ENCODE measurements at places on chromosomes 2 and 18.

GRCh38 chr2:205086662-205087061 is 541.4 kb downstream of the PARD3B start:
- ATAC-seq = no peak

GRCh38 chr2:2263196-2263829 is 67.8 kb downstream of the MYT1L start:
- no peak for ATAC-seq

DNA sequence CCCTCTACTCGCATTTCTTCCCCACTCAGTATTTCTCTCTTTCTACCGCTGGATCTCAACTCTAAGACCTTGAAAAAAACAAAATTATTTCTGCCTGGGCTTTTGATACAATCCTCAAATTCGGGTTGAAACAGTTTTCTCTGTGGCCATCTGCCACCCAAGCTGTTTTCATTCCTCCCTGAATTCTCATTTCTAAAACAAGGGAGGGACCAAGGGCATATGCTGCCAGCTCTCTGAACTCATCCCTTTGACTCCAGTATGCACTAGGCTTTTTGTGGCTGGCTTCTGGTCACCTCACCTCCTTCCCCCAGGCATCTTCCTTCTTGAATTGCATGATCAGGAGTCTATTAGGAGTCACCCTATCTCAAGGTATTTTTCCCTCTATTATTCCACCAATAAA is 49.5 kb downstream of the CCDC148 start:
- ATAC-seq = no peak

- no peak for ATAC-seq
Observed at GRCh38 chr2:179234658-179235240, 29.9 kb downstream of the SESTD1 start.

GRCh38 chr2:170350929-170351826 is 173.2 kb downstream of the MYO3B start:
- no peak for ATAC-seq

DNA sequence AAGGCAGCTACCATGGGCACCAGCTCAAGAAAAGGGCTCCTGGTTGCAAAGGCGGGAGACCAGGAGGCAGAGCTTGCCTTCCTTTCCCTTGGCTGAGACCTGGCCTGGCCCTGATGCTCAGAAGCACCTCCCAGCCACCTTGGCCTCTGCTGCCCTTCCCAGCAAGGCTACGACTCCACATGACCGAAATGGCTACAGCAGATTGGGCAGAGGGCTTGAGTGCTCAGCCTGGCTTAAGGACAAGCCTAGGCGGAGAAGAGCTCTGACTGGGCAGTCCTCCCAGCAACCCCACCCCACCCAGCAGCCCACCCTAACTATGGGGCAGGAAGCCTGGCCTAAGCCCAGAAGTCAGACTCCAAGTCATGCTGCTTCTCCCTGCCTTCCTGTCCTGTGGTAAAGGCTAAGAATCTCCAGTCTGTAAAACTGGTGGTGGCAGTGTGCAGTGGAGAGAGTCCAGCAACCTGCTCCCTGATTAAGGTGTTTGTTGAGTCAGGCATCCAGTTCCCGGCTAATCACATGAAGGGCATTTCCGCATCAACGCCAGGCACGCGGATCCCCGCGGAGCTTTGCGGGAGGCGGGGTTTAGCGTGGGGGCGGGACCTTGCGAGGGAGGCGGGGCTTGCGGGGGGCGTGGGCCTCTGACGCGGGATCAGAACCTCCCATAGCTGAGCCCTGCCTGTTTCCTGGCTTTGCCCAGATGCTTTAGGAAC is 256.0 kb downstream of the BCL11A start:
- no peak for ATAC-seq

DNA sequence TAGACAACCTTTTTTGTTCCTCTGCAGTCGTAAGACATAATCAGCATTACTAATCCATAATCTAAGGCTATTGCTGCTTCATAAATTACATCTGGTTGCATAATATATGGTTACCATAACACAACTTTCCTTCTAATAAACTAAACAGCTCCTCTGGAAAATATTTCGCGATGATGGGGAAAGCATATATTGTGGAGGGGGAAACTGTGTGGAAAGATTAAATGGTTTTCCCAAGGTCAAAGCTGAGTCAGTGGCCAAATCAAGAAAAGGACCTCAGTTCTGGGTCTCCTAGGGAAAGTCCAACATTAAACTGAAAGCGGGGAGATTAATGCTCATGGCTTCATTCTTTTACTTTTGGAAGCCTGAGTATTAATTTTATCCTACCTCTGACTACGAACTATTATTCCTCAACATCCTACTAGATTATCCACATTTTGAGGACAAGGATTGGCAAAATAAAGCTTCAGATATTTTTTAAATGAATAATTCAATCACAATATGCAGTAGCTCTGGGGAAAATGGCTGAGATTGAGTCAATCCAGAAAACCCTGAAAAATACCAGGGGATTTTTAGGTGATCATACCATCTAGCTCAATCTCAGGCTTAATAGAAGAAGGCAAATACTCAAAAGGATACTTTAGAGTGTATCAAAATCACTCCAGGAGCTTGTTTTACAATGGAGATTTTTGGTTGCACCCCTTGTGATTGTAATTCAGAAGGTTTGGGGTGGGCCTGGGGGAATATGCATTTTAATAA is 33.8 kb upstream of the STK17B start:
- peak; percentile 27 for ATAC-seq

DNA sequence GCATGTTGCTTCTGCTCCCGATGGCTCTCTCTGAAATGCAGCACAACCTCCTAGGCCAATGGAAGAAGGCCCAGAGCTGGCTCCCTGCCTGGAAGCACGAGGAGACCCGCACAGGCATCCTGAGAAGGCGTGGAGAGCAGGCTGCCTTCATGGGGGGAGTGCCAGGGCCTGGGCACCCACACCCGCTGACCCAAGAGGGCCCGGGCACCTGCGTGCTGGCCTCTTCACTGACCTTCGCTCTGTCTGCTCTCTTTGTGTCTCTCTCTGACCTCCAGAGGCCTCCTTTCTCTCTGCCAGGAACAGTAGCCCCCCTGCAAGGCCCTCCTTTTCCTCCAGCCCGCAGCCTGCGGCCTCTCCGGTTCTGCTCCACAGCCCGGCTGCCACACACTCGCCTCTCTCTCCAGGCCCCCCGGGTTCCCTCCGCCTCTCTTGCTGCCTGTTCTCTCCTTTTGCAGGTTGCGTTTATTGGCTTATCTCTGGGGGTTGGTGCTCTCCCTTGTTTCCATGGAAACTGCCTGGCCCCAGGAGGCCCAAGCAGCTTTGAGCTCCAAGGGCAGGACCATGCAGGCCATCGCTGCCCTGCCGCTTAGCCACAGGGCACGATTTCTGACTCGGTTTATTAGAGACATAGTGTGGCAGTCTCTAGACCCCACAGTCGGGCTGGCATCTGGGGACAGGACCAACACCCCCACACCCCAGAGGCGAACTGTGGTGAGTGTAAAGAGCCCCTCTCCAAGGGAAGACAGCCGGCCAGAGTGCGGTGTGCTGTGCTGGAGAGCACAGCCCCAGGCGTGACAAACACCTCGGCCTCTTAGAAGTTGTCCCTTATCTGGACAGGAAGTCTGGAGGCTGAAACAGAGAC is 1.7 kb downstream of the MZT2B start:
- no peak for ATAC-seq

- ATAC-seq = no peak
Observed at GRCh38 chr2:226130192-226130591, 669.4 kb downstream of the IRS1 start.

DNA sequence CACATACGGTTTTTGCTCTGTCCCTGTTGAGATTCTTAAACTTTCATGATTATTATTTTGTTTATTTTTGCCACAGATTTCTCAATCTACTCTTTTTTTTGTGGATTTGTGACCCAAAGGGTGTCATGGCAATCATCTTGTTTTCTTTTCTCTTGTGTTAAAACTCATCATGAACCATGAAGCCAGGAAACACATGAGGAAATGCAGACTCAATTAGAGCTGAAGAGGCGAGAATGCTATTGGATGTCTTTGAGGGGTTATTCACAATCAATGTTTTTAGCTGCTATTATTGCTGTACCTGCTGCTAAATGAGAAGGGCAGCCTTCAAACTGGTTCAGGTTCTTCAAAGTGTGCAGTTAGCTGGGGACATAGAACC is 99.5 kb upstream of the MMADHC start:
- no peak for ATAC-seq

DNA sequence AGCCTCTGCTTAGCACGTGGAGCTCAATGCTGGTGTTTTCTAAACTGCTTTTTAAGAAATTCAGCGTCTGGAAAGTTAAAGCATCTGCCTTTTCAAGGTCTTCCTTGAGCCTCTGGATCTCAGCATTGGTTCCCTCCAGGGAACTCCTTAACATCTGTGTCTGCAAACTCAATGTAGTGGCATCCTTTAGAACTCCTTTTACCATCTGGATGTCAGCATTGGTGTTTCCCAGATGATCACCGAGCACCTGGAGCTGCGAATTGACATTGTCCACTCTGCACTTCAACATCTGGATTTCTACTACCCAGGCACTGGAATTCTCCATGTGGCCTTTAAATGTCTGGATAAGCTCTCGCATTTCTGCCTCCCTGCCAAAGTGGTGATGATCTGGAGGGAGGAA is 3.7 kb downstream of the CLEC4F start:
- no peak for ATAC-seq

- ATAC-seq = no peak
Observed at GRCh38 chr2:177902395-177903163, 170.0 kb downstream of the PDE11A start.

DNA sequence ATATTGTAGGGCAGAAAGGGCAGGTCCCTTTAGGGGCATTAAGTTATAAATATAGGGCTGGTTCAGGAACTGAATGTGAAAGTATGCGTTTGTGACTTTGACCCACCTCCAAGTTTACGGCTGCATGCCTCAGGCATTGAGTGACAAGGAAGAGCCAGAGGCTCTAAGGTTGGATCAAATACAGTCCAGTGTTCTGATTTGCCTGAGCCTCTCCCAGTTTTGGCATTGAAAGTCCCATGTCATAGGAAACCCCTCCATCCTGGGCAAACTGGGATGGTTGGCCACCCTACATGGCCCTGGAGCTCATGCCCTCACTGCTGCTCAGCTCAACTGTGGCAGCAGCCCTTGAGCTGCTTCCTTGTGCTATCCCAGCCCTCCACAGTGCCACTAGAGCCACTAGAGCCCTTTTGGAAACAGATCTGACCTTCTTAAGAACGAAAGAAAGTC is 29.9 kb downstream of the HK2 start:
- ATAC-seq = no peak

- no peak for ATAC-seq
Observed at GRCh38 chr18:49141491-49141890, 190.7 kb upstream of the SMAD7 start.

GRCh38 chr2:143087033-143087432 is 42.2 kb upstream of the ARHGAP15 start:
- ATAC-seq = no peak

DNA sequence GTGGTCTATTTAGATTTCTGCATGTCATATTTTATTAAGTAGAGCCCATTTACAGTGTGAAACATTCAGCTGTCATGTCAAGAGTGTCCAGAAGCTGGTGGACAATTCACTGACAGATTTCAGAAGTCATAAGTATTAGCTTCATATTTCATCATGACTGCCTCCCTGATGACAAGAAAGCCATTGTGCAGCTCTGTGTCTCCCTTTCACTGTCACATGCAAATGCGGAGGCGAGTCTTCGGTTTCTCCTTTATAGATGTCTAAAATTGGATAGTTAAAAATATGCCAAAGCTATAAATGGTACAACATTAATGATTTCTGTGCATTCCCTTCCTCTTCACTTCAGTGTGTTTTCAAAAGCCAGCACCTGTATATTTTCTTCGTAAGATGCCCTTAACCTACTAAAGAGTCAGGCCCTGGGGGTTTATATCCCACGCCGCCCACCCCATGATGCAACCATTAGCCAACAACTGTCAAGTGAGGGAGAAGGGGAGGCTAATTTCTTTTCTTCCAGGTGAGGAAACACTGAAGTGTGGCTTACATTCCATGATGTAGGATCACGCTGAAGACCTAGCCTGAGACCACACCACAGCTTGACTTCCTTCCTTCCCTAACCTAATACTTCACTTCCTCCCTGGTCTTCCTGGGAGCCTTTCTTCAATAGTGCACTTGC is 99.6 kb upstream of the DDX18 start:
- no peak for ATAC-seq

DNA sequence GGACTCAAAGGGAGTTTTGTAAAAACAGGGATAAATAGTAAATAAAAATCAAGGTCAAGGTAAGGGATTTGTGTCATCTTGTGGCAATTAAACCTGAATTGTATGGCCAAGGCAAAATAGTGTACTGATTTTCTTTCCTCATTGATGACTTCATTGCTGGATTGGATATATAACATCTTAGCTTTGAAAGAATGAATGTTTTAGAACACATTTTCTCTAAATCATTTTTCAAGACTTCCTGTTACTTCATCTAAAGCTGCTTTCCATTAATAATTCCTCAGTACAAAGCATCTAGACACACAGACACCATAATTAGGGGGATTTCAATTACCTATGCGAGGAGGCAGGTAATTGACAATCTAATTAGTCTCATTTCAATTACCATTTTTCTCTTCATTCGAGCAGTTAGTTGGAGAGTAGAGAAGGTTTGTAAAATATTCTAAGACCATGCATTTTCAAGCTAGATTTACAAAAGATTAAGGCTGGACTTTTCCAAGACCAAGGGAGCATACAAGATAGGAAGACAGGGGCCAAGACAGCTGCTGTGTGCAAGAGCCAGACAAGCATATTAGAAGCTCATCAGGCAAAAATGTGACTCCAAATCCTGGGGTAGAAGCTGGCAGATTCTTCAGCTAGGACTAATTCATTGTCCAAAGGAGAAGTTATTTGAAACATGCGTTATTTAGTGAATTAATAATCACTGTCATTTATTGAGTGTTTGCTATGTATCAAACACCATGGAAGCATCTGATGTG is 253.6 kb downstream of the EPHA4 start:
- no peak for ATAC-seq

DNA sequence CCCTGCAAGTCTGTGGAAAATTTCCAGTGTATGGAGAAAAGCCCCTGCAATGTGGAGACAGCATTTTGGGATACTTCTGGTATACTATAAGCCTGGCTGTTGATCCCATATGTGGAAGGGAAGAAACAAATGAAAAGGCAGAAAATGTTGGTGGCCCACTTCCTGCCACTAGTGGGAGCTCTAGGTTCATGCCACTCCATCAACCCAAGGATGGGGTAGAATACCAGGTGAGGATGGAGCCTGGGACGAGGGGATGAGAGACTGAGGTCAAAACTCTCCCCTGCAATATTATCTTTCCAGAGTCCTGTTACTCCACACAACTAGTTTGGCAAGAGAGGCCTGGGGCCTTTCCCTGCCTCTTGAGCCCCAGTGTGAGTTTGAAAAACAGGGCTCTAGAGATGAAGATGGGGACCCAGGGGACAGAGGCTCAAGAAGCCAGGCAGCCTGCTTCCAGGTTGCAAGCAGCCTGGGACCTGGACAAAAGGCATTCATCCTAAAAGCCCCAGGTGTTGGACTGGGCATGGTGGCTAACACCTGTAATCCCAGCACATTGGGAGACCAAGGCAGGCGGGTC is 31.9 kb downstream of the BMP10 start:
- no peak for ATAC-seq
